ENCODE measurements at places on chromosomes 1 and 21.

GRCh38 chr1:19955534-19956170 is 23.8 kb downstream of the PLA2G2A start:
- no peak for DNase-seq

- DNase-seq, result no peak
Measured at GRCh38 chr1:199155166-199156019, 516.6 kb downstream of the PTPRC start.

GRCh38 chr1:59617434-59617833 is 197.3 kb upstream of the HOOK1 start:
- DNase-seq, result no peak

GRCh38 chr1:41404308-41404761 is 43.1 kb downstream of the FOXO6 start:
- DNase-seq, result no peak

- DNase-seq, result no peak
Measured at GRCh38 chr1:30633294-30633693, 90.1 kb downstream of the MATN1 start.

DNA sequence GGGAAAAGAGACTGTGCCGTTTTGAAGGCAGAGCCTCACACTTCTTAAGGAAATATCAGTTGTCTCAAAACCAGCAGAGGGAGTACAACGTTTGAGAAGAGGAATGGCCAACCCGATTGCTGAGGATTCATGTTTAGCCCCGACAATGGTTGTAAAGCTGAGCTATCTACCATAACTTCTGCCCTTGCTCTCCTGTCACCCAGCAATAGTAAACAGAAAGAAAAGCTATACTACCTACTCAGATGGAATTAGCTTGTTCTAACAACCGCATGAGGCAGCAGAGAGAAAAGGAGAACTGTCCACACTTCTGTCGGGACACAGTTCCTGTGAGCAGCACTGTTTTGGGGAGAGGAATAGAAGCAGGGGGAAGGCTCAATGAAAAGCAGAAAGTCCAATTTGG is 91.2 kb downstream of the SLC45A1 start:
- DNase-seq, result no peak

DNA sequence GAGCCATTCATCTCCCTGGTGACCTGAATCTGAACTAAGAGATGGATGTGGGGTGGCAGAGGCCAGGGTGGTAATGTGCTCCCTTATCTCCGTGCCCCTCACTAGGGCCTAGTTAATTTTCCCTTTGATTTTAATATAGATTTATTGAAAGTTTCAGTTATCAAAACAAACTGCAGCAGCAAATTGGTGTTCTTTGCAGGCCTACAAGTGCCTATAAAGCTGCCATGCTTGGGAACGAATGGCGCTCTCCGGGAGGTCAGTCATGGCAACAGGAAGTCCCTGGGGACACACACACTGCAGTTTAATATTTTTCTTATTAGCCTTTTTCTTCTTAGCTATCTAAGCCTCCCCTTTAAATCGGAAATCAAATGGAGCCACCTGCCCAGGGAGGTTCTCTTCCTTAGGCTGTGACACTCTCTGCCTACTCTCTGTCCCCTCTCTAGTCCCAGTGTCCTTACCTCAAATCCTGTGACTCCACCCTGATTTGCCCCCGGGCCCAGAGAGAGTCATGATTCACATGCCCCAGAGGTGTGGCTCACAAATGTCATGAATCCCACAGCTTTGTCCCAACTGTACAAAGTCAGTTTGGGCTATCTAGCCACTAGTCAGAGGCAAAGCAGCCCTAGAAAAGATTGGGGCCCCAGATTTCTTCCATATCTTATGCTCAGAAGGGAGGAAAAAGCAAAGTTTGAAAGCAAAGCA is 4.3 kb upstream of the ERI3 start:
- no peak for DNase-seq

GRCh38 chr1:246043556-246043955 is 463.5 kb downstream of the SMYD3 start:
- no peak for DNase-seq

- no peak for DNase-seq
Measured at GRCh38 chr1:41740630-41741239, 178.0 kb downstream of the HIVEP3 start.

DNA sequence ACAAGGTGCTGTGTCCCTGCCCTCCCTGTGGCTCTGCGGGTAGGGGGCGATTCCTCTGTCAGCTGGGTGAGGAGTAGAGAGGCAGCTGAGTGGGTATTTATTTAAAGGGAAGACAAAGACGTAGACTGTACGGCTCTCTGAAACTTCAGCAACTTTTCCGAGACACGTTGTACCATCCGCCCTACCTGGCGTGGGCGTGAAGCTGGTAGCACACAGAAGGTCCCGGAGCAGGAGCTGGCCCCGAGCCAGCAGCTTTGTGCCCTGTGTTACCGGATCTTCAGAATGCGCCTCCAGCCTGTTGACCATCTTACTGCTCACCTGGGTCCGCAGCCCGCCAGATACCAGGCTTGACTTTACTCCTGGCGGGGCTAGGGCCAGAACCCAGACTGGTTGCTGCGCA is 34.9 kb downstream of the PRKCZ start:
- DNase-seq, result no peak

DNA sequence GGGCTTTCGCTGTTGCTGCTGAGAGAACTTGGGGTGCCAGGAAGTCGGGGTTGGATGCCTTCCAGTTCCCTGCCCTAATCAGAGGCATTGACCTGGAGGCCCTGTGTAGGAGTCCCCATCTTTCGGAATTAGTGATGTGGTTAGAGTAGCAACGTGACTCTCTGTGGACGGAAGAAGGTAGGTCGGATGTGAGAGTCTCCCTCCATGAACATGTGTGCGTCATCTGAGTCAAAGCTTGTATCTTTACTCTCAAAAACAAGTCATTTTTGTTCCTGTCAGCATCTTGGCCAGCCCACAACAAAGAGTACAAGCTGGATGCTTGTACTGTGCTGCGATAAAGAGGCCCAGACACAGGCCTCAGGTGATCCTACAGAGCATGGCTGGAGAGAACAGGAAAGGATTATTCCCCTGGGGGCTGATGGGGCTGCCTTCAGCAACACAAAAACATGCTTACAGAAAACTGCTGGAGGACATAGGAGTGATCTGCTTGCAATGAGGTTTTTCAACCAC is 31.0 kb upstream of the IL10 start:
- no peak for DNase-seq

DNA sequence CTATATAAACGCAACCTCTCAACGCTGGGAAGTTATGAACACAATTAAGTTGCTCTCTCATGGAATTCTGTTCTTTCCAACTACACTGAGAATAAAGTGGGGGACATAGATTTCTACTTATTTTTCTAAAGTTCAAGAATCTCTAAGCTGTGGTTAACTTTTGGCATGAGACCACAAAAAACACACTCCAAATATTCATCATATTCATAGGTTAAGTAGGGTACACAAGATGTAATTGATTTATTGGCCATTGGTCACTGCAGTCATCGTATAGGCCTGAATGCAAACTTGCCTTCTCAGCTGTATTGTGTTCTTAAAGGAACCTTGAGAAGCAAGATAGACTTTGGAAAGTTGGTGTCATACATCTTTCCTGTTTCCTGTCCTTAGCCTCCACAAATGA is 40.3 kb downstream of the PRRX1 start:
- DNase-seq, result no peak

GRCh38 chr1:187696073-187696472 is 867.3 kb downstream of the PLA2G4A start:
- DNase-seq, result no peak

DNA sequence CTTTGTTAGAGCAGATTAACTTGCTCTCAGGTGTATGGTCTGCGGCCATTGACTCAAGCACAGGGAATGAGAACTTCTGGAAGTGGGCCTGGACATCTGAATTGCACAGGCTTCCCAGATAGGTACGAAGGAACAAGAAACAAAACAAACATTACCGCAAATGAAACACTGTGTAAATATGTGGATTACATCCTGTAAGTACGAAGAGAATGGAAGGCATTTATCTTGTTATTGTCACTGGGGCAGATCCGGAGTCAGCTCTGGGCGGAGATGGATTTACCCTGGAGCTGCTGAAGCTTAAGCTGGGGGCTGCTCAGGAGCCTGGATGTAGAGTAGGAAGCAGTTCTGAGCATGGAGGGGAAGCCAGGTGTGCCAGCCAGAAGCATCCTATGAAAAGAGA is 6.8 kb downstream of the HES2 start:
- DNase-seq, result no peak

DNA sequence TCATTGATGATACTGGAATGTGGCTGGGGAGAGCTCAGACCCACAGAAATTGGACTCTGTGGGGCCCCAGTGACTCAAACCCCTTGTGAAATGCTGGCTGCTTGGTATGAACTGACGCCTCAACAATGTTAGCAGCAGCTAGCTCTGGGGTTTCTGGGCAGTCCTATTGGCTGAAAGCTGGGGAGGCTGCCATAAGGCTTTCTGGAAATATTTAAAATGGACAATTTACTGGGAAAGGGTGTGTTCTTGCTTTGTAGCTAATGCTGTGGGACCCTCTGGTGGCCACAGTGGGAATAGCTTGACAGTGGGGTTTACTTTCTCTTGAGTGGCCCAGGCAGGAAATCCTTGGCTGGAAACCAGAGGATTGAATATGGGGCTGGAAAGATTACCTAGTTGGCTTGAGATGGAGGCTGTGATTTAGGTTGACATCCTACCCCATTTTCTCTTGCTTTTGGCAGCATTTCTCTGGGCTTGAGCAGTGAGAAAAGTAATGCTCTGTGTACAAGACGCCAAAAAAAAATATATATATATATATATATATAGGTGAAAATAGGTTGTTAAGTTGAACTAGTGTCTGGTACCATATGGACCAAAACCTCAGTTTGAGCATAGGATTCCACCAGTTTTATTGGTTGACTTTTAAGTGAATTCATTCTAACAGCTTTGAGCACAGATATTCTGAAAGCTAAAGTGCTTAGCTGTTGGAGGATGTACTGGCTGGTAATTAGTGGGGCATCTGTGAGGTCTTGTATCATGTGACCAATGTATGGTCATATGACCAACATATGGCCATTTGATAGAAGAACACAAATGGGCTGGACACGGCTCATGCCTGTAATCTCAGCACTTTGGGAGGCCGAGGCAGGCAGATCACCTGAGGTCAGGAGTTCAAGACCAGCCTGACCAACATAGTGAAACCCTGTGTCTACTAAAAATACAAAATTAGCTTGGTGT is 8.2 kb upstream of the S100A10 start:
- peak; percentile 75 for DNase-seq

DNA sequence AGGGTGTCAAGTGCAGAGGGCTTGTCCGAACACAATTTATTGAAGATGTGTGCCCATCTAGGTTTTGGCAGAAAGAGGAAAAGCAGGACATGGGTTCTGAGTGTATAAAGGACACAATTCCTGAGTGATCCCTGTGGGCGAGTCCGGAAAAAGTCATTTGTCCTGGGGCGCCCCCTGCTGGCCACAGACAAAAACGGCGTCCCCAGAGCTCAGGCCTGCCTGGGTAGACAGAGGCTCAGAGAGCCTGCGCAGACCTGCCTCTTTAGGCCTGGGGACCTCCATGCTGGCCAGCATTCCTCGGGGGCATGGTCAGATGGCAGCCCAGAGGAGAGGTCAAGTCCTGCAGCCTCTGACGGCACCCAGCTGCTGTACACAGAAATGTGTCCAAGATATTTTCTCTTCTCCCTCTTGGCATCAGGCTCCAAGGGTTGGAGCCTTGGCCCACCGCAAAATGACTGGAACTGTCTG is 65.5 kb upstream of the LRP8 start:
- DNase-seq, result peak; percentile 67

GRCh38 chr1:86852782-86853408 is 61.0 kb downstream of the SELENOF start:
- no peak for DNase-seq

DNA sequence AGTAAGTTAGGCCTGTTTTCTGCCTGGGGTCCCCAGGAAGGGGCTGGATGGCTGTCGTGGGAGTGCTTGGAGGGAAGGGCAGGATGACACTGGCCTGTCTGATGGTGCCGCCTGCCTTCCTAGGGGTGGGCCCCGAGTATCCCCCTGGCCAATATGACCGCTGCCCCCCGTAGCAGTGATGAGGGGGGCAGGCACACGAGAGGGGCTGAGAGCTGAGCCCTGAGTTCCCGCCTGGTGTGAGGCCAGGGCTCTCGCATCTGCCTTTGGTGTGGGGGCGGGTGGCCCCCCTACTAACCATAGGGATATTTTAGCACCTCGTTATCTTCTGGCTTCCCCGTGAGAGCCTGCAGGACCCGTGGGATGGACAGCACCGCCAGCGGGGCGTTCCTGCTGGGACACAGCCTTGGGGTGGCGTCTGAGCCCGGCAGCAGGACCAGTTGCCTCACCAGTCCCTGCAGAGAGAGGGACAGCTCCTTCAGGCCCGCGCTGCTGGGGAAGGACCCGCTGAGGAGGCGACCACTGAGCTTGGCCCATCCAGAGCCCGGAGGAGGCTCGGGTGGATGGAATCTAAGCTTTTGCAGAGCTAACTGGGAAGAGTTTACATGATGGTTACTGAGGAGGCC is 10.4 kb downstream of the KRTAP10-1 start:
- no peak for DNase-seq

GRCh38 chr1:19454265-19455146 is 30.8 kb downstream of the CAPZB start:
- DNase-seq, result no peak

DNA sequence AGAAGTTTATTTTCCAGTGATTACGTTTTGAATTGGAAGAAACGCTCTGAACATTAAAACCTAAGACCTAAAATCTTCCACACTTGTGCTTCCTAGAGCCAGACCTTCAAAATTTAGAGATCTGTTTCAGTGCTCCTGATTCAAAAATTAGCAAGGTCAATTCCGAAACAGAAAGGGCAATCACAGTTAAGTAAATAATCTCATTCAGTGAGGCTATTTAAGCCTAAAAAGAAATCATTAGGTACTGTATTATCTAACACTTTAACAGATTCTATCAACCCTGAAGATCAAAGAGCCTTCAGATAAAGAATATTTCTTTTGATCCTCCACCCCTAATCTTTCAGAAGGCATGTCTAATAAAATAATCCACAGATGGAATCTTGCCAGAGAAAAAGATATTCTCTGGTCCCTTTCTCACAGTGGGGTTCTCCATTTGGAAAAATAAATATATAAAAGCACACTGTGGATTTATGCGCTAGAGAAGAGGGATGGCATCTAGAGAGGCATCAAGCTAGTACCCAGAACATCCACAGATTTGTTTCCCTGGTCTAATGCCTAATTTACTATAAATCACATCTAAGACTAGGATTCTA is 54.4 kb downstream of the ZZZ3 start:
- no peak for DNase-seq

- DNase-seq, result no peak
Measured at GRCh38 chr1:116722016-116722838, 32.0 kb upstream of the CD2 start.

GRCh38 chr1:105204836-105205371 is 1455.2 kb downstream of the AMY1C start:
- no peak for DNase-seq

DNA sequence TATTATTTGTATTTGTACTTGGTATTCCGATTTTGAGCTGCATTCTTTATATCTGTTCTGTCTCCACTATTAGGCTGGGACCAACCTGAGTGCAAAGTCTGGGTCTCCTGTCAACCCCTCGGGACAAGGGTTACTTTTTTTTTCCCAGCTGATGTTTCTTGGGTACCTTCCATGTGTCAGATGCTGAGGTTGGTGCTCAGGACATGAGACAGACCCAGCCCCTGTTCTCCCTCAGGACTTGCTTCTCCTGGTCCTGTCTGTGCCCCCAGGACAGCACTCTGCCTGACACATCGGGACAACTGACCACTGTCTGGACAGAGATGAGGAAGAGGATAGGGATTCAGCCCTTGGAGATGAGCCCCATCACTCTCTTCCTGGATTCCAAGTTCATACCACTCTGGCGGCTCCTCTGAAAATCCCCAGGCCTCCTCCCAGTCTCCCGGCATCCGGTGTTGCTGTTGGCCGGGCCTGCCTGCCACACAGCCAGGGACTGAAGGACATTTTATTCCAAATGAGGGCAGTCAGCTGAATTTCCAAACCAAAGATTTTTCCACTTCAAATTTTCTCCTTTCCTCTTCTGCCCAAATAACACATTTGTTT is 55.6 kb upstream of the FMOD start:
- no peak for DNase-seq
